Amniotic epithelial cell (primary cell): ENCODE measurements at places on chromosomes 7 and 10.

- DNase-seq: no peak
These were observed 556.1 kb downstream of the DNAJB6 start for GRCh38 chr7:157892751-157893523.

DNA sequence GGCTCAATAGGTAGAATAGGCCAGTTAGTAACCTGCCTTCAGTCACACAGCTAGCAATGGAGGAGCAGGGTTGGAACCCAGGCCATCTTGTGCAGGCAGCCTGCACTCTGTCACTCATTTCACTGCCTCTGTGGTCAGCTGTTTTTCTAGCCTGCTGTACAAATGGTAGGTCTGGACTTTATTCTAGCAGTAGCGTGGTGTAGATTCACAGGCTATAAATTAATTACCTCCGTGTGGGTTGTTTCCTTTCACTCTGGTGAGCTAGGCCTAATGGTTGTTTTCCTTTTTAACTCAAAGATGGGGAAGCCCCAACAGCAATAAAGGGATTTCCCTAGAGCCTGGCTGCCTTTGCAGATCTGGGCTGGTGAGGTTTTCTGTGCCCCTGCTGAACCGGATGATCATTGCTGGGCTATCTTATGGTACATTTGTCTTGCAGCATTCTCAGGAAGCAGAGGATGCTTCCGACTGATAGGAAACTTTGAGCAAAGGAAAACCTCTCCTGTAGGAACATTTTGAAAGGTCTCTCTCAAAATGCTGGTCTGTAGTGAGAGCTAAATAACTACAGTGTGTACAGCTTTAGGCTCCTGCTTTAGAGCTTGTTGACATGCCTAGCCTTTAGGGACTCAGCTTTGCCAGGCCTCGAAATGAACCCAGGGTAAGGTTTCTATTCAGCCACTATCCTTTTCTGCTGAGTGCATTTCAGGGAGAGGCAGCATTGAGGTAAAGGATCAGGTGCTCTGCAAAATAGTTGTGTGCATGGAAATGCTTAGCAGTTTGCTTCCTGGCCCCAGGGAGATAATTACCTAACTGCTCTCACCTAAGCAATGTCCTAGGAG is 157.4 kb downstream of the ST7 start:
- DNase-seq: peak; percentile 44

GRCh38 chr10:25849988-25850387 is 84.0 kb upstream of the MYO3A start:
- DNase-seq: peak; percentile 72

- DNase-seq: no peak
These were observed 107.3 kb upstream of the EFCAB10 start for GRCh38 chr7:105688617-105689016.

- no peak for DNase-seq
These were observed 95.2 kb upstream of the FAM133B start for GRCh38 chr7:92685136-92686042.

DNA sequence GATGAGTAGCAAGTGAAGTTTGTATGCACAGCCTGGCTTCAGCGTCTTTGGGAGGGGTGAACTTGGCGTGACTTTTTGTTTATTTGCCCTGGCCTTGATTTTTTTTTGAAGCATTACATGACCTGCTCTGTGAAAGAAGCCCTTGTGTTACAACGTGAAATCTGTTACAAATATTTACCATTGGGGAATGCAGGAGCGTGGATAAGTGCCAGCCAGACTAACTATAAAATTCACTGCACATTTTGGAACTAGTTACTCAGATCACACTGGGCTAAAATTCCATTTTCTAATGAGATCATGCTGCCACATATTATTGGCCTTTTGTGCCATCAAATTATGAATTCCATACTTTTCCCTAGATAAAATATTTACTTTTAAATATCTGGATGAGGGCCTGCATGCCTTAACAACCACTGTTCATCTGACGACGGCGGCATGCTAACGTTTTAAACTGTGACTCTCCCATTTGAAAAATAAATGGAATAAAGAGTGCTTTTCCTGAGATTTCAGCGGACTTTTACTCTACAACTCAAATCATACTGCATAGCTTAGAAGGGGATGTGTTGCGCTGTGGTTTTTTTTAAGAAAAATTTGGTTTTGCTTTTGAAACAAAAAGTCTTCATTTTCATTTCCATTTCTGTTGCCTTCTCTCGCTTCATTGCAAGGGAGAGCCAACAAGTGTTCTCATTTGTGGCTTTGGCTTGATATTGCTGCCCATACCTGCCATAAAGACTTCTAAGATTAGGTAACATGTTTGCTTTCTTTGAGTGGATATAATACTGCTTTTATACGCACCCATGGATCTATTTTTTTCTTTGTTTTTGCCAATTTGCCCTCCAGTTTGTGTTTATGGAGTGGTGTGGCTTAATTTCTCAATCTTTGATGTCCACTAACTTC is 352.2 kb downstream of the TFEC start:
- DNase-seq: peak; percentile 17

DNA sequence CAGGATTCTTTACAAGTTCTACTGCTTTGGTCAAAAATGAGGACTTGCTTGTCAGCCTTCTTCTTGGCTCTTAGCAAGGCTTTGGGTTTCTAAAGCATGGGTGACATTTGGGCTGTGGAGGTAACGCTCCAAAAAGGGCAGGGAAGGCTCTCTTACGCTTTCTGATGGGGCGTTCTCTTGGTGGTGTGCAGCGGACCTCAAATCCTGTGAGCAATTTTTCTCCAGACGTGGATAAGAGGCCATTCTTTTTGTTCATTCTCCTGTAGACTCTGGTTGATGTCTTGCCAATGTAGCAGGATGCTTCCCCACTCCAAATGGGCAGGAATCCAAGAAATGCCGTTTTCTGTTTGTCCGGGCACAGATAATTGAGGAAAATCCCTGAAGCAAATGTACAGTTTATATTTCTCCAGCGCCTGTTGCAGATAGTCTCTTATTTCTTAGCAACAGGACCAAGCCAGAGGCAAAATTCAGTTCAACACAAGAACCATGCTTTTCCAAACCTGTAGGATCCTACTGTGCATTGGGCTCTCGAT is 138.4 kb upstream of the NFE2L3 start:
- DNase-seq: no peak

DNA sequence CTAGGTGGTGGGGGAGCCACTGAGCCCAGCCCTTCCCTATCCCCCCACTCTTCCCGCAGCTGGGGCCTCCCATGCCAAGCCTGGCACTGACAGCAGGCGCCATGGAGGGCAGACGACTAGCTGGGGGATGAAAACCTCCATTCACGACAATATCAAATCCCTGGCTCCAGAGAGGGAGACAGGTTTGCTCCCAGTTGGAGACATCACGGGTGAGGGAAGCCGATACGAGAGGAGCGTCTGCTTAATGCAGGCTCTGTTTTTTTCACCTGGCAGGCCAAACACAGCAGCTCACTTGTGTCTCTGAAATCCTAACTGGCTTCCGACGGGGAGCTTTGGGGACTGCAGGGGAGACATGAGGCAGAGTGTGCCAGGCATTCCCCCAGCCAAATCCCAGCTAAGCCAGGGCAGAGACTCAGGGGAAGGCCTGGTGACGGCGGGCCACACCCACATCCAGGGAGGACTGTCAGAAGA is 307.4 kb upstream of the ZMIZ1 start:
- no peak for DNase-seq

- DNase-seq: peak; percentile 73
These were observed 84.2 kb downstream of the NPY start for GRCh38 chr7:24368161-24368560.

GRCh38 chr7:142711196-142711595 is 38.1 kb upstream of the PRSS1 start:
- no peak for DNase-seq
